Dermis blood vessel endothelial cell (primary cell): ENCODE measurements at places on chromosomes 7 and 10. TPM values are rescaled to one million over a fixed set of nuclear protein-coding genes. Genes with fewer than 3 reads are reported as not detected.
A peak's percentile ranks its signal among the peaks of the same experiment; 100 is the strongest.

DNA sequence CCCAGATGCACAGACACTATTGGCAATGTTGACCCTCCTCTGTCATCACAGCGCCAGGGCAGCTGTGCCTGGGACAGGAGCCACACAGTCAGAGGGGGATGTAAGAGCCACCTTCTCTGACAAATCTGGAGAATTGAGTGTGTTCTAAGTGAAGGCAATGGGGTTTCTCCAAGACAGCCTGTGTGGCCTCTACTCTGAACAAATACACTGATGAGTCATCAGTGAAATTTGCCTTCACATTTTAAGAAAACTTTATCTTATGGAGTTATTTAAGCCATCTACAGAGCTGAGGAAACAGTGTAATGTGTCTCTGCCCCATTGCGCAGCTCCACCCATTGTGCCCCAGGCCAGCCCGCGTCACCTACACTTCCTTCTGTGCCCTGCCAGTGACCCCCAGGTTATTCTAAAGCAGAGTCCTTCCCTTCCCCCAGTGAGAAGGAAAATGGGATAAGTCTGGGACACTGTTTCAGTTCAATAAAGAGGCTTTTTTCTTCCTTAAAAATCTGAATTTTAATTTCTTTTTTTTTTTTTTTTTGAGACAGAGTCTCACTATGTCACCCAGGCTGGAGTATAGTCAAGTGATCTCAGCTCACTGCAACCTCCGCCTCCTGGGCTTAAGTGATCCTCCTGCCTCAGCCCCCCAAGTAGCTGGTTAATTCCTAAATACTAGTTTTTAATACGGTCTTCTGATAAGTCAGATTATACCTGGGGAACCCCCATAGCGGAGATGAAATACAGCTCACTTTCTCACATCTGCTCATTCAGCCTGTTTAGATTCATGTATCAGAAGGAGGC, 21.8 kb downstream of the AKR1E2 start:
- DNase-seq: peak; percentile 53

- peak; percentile 82 for DNase-seq
These were observed 87.9 kb upstream of the PDE1C start for GRCh38 chr7:32158076-32158475.

DNA sequence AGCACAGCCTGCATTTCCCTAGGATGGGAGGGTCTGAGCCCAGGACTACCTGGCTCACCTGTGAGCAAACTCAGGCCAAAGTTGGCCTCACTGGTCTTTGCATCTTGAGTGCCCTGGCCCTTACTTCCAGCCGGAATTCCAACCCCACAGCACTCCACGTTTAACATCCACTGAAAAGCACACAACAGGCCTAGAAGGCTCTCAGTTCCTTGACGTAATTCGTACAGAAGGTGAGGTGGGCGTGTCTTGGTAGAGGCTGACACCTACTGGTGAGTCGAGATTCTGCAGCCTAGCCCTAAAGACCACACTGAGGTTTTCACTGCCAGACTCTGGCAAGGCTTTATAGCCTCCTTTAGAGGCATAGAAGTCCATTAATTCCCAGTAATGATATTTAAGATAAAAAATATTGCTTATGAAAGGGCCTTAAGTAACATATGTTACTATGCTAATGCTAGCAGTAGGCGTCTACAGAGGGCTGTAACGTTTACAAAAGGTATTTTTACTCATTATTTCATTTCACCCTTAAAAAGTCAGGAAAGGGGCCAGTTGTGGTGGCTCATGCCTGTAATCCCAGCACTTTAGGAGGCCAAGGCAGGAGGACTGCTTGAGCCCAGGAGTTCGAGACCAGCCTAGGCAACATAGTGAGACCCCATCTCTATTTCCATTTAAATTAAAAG, 95.8 kb downstream of the HIP1 start:
- DNase-seq: peak; percentile 90

The PRRT4 gene
- not detected in 2 replicates for total RNA-seq

The SKIDA1 gene
- total RNA-seq: 1.0 and 2.6 TPM in 2 replicates

The EPDR1 gene
- 1.7 and 7.2 TPM in 2 replicates for total RNA-seq

- no peak for DNase-seq
These were observed 130.2 kb upstream of the COBL start for GRCh38 chr7:51446785-51447184.

DNA sequence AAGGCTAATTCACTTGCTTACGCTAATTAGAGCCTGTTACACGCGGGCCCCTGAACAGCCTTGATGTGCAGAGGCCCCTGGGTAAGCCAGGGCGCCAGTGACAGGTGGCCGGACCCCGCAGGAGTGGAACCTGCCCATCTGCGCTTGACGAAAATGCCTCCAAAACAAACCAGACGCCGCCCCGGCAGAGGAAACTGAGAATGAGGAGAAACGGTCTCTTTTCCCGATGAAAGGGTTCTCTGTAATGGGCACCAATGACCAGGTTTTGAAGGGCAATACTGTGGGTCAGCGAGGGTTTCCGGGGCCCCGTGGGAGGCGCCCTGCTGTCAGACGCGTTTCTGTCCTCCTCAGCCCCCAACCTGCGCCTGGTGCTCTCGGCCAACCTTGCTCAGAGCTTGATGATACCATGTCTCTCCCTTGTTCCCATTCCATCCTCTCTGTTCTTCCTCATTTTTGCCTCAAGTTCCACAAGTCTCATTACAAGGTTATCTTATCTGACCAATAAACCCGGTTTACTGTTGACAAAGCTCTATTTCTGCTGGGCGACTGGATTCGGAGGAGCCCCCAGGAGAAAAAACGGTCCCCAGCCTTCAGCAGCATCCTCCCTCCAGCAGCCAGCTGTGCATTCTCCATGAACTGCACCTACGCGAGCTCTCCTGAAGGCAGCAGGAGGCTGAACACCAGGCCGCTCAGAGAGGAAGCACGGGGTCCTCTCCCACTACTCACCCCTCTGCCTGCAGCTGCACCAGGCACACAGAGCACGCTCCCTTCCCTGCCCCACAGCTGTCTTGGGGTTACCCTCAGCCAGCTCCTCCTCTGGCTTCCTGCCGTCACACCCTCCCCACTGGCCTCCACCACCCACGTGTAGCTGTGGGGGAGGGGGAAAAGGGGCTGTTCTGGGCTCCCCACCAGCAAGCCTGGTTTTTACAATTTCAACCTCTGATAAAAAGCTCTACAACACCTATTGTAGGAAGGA, 202.0 kb downstream of the MAD1L1 start:
- no peak for DNase-seq

- no peak for DNase-seq
These were observed 1407.5 kb upstream of the LRRTM3 start for GRCh38 chr10:65518379-65518778.

The LAMB4 gene
- total RNA-seq: 0.17 and 0.23 TPM in 2 replicates

The GRM3 gene
- not detected in 2 replicates for total RNA-seq

DNA sequence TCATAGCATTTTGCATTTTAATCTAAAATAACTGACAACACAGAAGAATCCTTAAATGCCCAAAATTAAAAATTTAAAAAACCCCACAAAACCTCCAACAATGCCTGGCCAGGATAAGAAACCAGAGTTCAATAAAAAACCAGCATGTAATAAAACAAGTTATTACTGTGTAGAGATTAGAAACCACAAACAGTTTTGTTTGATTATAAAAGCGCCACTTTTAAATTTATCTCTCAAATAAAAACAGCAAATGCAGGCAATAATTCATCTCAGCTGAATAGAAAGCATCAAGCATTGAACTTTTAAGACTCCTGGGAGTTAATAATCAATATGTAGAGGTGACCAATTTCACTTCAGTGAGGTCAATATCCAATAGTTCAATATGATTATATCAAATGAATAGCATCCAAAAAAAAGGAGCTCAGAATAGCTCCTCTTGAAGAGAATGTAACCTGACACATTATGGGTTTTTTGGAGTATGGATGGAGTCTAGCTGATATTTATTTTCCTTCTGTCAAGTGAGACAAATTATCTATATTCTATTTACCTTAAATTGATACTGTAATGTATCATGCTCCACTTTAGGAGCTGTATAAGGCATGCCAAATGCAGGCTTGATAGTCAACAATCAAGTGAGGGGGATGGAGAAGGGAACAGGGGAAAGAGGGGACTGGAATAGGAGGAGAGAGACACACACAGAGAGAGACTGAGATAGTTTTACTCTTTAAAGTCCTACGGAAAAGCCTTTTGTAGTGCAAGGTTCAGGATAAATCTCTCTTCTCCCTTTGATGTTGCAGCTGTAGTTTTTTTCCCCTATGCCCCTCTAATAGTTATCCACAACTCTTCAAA, 130.9 kb downstream of the RSU1 start:
- DNase-seq: no peak

DNA sequence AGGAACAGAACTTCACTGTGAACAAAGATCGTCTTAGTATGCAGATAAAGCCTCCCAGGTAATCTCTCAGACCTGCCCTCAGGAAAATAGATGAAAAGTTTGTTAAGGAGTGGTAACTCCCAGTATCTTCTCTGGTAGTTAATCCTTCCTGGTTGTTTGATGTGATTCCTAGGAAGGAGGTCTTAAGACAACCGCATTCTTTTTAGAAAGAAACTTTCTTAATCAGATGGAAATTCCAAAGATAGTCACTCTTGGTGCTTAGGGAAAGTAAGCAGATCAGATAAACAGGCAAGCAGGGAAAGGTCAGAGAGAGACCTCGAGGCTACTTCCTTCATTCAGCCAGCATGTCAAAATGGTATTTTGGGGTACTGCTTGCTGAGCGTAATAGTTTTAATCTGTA, 30.5 kb upstream of the ARMC3 start:
- no peak for DNase-seq

The SMO gene
- total RNA-seq: 3.2 and 5.8 TPM in 2 replicates

DNA sequence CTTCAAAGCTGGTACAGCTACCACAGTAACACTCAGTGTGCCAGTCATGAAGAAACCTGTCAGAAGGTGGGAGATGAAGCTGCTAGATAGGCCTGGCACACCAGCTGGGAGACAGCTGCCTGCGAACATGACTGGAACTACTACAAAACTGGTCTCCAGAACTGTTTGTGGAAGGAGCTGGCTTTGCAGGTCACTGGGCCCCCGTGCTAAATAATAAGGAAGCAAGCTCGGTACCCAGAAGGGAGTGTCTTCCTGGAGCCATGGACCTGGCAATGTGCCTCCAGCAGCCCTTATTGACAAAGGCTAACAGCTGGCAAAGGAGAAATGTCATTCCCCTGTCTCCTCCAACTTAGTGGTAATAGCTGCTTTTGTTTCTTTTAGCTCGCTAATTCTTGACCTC, 1217.6 kb upstream of the LRRN3 start:
- no peak for DNase-seq

DNA sequence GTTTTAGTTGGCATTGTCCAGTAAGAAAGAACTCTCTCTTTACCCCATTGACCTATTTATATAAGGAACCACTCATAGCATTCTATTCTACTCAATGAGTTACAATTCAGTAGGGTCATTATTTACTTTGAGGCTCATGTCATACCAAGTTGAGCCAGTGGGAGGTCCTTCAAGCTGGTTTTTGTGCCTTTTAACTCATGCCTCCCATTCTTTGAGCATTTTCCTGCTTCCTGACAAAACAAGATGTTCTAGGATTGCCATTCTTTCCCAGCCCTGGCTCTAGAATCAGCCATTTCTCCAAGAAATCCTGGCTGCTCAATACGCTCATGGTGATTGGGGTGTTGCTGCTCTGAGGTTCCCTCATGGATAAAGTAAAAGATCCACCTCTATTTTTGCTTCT, 250.1 kb downstream of the ABCA13 start:
- no peak for DNase-seq

DNA sequence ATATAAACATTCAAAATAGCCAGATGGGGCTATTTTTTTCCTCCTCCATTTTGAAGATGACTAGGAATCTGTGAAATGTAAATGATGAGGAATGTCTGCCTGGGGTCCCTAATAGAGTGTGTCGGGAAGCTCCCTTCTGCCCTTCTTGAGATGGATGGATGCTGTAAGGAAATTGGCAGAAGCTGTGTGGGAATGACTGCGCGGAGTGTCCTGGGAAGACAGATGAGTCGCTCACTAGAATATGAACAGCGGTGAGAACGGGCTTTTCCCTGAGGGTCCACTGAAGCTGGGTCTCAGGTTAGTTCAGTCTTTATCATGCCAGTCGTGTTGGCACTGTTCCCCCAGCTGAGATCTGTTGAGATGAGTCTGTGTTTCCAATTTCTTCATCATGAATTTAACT, 75.1 kb upstream of the PLPP4 start:
- no peak for DNase-seq

GRCh38 chr7:123864966-123865365, 20.0 kb downstream of the HYAL4 start:
- peak; percentile 69 for DNase-seq

DNA sequence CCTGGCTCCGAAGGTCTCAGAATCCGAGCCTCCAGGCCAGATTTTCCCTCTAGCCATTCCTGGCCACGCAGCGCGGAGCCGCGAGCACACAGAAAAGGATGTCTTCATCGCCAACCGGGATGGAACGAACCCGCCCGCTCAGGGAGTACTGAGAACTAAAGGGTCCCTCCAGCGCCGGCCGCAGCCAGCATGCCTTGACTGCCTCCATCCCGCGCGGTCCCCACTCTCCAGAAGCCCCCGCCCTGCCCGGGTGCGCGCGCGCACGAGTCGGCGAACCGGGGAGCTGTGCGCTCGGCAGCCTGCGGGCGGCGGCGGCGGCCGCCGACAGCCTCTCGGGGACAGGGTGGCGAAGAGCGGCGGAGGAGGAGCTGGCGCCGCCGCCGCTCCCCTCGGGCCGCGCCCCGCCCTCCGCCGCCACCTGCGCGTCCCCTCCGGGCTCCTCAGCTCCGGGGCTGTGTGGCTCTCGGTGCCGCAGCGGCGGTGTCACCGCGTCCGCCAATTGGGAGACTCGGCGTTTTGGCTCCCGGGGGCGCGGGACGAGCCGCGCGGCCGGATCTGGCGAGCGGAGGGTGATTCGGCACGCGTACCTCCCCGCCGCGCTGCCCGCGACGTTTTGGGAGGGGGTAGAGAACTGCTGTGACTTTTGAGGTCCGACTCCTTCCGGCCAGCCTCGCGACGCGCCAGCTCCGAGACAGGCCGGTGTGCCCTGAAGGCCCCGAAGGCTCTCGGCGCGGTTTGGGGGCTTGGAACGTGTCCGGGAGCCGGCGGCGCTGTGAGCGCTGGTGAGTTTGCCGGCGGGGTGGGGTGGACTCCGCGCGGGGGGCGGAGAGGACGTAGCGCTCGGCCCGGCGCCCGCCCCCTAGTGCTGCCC, 453 bp upstream of the GALNT17 start:
- no peak for DNase-seq

The SEM1 gene
- total RNA-seq: 37.4 and 70.3 TPM in 2 replicates

The PON1 gene
- not detected in 2 replicates for total RNA-seq

The TRIM24 gene
- 14.5 and 19.5 TPM in 2 replicates for total RNA-seq

GRCh38 chr7:45625067-45625466, 50.9 kb downstream of the ADCY1 start:
- no peak for DNase-seq

DNA sequence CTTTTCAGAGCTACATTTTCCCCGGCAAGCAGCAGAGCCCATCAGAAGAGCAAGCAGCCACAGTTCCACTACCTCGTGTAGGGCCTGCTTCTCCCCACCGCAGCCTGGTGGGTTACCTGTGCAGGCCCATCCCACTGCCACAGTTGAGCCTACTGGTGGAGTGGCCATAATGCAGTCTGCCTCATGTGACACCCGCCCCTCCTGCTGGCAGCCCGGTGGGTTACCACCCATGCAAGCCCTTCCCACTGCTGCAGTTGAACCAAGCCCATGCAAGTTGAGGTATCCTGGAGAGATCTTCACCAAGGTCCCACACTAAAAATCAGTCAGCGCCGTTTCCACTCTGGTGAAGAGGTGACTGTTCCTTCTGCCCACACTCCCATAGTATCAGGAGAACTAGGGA, 32.1 kb upstream of the CNNM1 start:
- DNase-seq: no peak

GRCh38 chr10:73522263-73522662, 26.4 kb upstream of the PPP3CB start:
- no peak for DNase-seq

GRCh38 chr7:129886167-129886817, 66.5 kb downstream of the UBE2H start:
- peak; percentile 57 for DNase-seq

The H2BK1 gene
- not detected in 2 replicates for total RNA-seq

The LRIT1 gene
- not detected in 2 replicates for total RNA-seq

- no peak for DNase-seq
These were observed 169.6 kb downstream of the DIP2C start for GRCh38 chr10:519716-520401.
